ENCODE measurements at places on chromosomes 2 and 18.

DNA sequence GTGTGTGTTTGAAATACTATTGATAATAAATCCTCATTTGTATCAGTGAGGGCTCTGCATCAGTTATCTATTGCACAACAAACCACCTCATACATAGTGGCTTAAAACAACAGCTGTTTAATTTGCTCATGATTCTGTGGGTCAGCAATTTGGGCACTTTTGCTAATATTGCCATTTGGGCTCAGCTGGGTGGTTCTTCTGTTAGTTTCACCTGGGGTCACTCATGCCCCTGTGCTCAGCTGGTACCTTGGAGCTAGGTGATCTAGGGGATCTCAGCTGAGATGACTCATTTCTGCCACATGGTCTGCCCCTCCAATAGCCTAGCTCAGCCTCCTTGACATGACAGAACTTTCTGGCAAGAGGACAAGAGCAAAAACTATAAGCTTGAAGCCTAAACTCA, 126.3 kb downstream of the LYPD6B start:
- DNase-seq, result no peak

GRCh38 chr2:229350883-229351282, 79.8 kb upstream of the PID1 start:
- DNase-seq, result no peak

DNA sequence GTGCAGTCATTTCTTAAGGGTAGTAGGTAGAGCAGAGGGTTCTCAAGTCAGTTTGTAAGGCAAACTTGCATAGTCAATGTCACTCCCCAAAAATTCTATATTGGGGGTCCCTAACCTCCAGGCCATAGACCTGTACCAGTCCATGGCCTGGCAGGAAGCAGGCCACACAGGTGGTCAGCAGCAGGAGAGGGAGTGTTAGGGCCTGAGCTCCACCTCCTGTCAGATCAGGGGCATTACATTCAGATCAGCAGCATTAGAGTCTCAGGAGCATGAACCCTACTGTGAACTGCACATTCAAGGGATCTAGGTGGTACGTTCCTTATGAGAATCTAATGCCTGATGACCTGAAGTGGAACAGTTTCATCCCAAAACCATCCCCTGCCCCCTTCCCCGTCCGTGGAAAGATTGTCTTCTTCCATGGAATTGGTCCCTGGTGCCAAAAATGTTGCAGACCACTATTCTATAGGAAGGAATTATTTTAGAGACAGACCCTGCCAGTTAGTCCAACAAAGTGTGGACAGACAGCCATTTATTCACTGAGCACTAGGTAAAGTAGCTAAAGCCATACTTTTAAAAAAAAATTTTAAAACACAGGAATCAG, 6.7 kb downstream of the COA5 start:
- DNase-seq, result no peak

DNA sequence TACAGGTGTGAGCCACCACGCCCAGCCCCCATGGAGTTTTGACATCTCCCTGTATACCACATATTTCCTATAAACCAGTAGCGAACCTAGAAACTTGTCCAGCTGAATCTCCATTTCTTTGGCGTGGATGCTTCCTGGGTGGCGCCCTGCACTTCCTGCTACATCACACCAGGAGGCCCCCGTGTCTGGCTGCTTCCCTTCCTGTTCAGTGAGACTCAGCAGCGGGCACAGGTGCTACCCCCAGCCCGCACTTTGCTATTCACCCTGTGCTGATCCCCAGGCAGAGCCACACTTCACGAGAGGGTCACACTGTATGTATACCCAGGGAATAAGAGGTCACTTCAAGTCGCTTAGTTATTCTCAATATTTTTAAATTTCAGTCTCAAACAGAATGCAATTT, 35.0 kb downstream of the CYP27C1 start:
- no peak for DNase-seq

- no peak for DNase-seq
Measured at GRCh38 chr2:181235683-181236459, 221.3 kb upstream of the ITGA4 start.

DNA sequence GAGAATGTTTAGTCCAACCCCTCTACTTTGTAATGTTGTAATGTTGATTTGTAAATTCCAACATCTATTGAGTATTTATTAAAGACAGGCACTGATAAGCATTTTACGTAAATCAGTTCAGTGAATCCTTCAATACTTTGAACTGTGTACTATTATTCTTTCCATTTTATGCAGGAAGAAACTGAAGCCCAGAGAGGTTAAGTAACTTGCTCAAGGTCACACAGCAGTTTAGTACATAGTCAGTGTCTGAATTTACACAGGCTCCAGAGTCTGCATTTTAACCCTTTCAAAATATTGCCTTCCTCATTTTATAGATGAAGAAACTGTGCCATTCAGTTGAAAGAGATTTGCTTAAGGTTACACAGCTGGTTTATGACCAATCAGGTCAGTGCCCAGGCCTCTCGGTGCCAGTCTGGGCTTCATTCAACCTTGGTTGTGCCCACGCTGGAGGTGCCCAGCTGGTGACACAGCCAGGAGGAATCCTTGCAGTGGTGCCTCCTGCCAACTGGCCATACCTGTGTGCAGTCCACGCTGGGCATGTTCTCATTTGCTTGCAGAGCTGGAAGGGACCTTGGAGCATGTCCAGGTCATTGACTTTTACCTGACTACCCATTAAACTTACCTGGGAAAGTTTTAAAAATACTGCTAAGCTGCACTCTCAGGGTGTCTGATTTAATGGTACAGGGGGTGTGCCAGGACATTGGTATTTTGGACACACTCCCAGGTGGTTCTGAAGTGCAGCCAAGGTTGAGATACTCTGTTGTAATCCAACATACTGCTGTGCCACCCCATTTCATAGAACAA, 74.3 kb upstream of the CYRIA start:
- no peak for DNase-seq

DNA sequence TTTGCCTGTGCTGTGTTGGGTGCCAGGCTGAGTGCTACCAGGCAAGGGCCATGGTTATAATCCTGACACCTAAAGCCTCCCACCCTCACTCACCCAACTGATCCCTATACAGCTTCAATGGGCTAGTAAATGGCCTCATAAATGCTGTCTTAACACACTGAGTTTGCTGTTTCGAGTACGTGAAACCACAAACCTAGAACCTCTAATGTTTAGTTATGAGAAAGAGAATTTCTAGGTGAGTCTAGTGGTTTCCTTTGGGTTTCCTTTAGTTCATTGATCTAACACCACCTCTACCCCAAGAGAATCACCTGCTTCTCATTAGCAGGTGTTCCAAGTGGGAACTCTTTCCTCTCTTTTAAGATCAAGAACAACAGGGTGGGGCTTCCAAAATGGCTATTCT, 172.0 kb downstream of the MC4R start:
- no peak for DNase-seq

DNA sequence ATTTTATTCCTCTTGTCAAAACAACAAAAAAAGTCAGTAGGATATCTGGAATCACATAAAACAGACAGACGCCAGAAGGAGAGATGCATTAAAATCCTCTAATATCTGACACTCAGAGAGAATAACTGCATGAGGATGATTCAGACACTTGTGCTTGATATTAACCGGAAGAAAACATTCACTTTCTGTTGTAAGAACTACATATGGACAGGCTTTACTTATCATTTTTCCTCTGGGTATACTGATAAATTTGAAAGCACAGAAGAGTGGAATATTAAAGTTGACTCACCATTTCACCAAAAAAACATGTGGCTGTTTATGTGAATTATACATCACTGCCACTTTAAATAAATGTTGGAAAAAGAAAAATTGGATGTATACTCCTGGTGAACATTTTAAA, 589.1 kb upstream of the CDH2 start:
- DNase-seq, result no peak

- no peak for DNase-seq
Measured at GRCh38 chr2:239375278-239376061, 25.4 kb downstream of the HDAC4 start.

DNA sequence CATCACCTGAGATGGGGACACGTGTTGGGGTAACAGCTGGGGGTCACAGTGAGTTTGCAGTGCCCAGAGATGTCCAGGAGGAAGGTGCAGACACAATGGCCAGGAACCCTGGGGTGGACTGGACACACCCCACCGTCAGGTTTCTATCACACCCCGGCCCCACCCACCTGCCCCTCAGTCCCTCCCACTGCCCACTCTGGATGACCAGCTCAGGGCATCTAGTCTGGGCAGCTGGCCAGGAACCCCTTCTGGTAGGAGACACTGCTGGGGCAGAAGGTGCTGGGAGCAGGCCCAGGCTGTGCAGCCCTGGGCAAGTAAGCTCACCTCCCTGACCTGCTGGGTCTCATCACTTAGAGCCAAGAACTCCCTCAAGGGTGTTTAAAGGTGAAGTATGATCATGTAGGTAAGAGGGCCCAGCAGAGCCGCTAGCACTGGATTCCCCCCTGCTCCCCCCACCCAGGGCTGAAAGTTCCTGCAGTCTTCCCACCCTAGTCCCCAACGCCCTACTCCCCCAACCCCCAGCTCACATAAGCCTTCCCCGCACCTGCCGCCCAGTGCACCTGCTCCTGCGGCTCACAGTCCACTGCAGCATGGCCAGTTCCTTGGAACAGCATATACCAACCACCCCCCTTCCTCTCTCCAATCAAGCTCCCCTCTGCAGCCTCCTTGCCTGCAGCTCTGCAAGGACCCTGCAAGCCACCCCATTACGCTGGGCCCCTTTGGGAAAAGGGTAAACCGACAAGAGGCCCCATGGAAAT, 17.3 kb downstream of the BIN1 start:
- no peak for DNase-seq

- DNase-seq, result no peak
Measured at GRCh38 chr2:205188239-205189138, 493.8 kb upstream of the NRP2 start.

DNA sequence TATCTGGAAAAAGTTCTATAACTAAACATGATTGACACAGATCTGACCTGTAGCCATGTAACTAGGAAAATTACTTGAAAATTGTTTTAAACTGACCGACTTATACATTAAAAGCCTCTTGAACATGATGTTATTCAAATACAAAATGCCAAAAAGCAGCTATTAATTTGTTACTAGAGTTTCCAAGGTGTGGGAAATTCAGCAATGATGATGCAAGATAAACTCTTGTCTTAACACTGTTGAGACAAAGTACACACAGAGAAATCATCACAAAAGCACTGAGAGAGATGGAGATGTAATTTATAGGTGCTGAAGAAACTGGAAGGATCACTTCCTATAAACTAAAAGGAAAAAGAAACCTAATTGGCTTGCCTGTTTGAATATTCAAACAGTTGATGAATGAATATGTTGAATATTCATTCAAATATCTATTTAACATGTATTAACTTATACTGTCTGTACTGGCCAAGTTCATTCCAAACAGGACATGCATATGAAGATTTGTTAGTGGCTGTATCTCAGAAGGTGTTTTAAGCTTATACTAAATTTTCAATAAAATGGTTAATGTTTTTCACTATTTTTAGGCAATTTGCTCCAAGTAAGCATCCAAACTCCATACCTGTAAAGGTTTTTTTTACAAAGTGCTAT, 34.6 kb upstream of the WDR75 start:
- no peak for DNase-seq

GRCh38 chr2:47344890-47345589, 57.9 kb upstream of the MSH2 start:
- no peak for DNase-seq

DNA sequence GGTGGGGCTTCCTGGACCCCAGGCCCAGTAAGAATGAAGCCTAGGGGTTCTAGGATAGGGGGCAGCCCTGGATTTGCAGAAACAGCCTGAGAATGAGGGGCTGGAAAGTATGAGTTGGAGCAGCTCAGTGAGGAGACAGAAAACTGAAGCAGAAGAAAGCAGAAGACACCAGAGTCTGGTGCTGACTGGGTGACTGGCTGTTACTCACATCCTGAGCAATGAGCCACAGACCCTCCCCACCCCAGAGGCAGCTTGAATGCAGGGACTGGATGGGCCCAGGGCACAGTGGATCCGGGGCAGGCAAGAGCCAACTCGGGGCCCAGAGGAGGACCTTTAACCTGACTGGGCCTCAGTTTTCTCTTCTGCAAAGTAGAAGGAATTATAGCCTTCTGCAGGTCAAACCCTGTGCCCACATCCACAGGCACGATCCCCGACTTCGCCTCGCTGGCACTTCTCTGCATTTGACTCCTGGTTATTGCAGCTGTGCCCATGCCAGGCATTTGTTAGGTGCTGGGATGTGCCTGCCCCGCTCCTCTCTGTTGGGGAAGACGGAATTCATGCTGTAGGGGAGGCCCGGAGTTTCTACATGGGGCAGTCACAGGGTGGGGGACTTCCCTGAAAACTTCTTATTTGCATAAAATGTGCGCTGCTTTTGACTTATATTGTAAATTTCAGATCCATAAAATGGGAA, 8.5 kb downstream of the STEAP3 start:
- no peak for DNase-seq

DNA sequence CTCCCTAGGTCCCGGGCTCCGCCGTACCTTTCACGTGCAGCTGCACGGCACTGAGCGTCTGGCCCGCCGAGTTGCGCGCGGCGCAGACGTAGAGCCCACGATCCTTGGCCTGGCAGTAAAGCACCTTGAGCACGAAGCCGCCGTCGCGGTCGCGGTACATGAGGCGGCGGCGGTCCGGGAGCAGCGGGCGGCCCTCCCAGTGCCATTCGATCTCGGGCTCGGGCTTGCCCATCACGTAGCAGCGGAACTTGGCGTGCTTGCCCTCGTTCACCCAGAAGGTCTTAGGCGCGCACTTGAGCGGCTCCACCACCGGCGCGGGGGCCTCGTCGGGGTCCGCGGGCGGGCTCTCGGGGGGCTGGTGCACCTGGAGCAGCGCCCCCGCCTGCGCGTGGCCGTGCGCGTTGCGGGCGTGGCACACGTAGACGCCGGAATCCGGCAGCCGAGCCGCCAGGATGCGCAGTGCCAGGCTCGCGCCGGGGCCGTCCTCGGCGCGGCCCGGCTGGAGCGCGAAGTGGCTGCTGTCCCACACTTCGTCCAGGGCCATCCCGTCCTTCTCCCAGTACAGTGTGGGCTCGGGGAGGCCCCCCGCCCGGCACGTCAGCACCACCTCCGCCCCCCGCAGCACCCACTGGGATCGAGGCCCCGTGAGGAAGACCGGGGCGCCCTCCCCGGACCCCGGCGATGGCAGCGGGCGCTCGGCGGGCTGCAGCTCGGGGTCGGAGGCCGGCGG, 980 bp downstream of the OBSL1 start:
- no peak for DNase-seq

DNA sequence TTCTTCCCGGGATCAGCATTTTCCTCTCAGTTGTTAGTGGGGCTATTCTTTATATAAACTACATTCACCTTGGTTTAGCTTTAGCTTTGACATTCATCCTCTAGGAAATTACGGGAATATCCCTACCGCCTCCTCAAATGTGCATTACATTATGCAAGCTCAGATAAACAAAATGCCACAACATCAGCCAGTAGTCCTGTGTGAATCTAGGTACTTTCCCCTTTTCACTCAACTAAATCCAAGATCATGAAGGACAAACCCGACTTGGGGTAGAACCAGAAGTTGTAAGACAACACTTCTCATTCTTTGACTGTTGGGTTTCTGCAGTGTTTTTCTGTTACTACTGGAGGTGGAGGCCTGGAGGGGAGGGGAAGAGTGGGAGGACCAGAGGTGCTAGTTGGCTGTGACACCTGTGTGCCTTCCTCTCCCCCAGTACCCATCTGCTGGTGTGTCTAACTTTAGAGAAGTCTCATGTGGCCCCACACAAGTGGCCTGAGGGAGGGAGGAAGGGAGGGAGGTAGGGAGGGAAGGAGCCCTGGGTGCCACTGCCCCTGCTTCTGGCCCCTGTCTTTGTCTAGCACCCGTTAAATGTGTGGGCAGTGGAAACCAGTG, 84.8 kb upstream of the BCL2L11 start:
- DNase-seq, result no peak

Data from stimulated activated CD8-positive, alpha-beta memory T cell treated with anti-CD3 and anti-CD28 coated beads, Interleukin-4, amount 100 ng/mL, for 1 hour (primary cell).